HS-27A (cell line): ENCODE measurements at places on chromosomes 7 and 10.

DNA sequence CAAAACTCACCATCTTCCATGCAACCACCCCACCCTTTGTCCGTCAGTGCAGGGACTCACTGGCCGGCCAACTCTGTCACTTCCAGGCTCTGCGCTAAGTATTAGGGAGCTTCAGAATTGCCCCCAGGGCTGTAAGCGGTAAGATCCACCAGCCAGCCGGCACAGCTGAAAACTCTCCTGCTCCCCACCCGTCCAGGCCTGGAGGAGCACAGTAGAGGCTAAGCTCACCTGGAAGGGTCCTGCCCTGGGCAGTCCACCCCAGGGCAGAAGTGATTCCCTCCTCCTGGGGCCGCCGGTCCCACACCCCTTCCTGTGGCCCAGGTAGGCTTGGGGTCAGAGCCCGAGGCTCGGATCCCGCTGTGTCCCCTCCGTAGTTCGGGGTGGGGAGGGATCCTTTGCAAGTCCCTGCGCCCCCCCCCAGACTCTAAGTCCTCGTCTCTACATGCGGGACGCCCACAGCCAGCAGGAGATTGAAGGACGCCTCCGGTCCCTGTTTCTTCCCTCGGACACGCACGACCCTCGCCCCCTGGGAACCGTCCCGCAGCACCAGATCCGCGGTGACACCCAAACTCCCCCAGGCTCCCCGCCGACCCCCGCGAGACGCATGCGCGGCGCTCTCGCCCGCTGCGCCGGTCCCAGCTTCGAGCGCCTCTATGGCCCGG is 138.9 kb downstream of the ARHGAP22 start:
- no peak for DNase-seq

- DNase-seq = no peak
These were observed 727.8 kb downstream of the GRM8 start for GRCh38 chr7:126524967-126525366.

- no peak for DNase-seq
These were observed 325.2 kb downstream of the PRPF18 start for GRCh38 chr10:13911821-13912520.

- DNase-seq = no peak
These were observed 23.6 kb downstream of the ST8SIA6 start for GRCh38 chr10:17430647-17431355.

GRCh38 chr10:86261941-86262687 is 104.5 kb downstream of the GRID1 start:
- no peak for DNase-seq

GRCh38 chr7:129958643-129959470 is 6.1 kb upstream of the UBE2H start:
- DNase-seq = no peak

DNA sequence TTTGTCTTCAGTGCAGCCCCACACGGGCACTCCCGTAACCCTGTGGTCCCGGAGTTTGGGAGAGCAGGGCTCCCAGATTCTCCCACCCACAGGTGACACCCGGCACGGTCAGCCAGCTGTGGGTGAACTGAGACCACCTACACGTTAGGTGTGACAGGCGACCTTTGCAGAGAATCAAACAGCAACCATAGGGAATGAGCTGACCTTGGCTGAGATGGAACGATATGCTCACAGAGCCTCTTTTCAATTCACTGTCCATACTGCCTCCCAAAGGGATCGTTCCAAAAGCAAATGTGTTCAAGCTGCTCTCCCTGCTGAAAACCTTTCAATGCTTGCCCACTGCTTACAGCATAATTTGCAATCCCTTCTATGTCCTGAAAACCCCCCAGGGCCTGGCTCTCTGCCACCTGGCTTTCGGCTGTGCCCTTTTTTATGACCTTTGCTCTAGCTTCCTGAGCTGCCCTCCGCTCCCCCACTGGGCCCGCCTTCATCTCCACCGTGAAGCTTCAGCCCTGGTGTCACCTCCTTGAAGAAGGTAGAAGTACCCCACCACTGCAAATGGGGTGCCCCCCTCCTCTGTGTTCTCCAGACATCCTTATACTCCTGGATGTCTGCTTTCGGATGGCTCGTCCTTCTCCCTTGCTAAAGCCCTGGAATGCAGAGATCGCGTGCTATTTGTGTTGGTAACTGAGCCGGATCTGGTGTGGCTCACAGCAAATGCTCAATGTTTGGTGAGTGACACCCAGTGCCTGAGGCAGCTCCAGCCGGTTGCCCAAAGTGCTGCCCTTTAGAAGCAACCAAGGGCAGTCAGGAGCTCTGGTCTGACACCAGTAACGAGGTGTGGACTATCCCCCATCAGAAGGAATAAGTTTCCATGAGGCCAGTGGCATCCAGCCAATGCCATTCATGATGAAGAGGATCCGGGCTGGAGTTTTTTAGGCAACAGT is 90.4 kb downstream of the KIAA1549 start:
- no peak for DNase-seq

DNA sequence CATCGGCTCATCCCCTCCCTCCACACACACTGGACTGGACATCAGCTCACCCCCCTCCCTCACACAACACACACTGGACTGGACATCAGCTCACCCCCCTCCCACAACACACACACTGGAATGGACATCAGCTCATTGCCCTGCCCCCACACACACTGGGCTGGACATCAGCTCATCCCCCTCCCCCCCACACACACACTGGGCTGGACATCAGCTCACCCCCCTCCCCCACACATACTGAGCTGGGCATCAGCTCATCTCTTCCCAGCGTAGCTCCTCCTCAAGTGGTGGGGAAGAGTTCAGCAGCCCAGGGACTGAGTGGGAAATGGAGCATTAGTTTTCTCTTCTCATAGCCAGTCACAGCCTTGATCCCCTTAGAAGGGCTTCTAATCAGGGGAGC is 58.1 kb upstream of the WDR11 start:
- DNase-seq = no peak

DNA sequence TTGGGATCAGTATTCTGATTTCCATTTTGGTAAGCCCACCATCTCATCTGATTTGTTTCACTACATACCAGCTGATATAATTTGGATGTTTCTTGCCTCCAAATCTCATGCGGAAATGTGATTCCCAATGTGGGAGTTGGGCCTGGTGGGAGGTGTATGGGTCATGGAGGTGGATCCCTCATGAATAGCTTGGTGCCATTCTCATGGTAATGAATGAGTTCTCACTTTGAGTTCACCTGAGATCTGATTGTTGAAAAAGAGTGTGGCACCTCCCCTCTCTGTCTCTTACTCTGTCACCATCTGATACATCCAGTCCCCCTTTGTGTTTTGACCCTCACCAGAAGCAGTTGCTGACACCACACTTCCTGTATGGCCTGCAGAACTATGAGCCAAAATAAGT is 347.3 kb downstream of the ARL4A start:
- no peak for DNase-seq

DNA sequence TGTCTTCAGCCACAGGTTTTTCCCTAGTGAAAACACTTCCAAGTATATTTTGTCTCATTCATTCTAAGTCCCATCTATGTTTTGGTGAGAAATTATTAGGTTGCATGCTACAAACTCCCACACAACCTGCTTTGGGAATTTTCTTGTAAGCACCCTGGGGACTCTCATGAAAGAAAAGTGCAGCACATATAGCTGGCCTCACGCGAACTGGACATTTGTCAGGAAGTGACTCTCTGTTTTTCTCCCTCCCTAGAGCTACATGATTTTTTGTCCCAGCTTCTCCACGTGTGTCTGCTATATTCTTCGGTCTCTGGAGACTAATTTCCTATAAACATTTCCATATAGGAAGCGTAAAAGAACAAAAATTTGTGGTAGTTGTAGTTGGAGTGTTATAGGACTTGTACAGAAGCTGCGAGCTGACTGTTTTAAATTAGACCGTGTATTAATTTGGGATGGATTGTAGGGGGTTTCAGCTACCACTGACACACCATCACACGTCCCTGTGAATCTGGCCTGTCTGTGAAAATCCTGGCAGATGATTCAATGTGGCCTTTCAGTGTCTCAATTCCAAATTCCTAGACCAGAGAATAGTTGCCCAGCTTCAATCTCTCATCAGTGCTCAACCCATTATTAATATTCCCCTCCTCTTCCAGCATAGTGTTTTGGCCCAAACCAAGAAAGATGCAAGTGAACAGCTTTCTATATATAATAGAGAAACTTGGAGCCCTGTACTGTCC is 40.2 kb downstream of the ARL4A start:
- no peak for DNase-seq

DNA sequence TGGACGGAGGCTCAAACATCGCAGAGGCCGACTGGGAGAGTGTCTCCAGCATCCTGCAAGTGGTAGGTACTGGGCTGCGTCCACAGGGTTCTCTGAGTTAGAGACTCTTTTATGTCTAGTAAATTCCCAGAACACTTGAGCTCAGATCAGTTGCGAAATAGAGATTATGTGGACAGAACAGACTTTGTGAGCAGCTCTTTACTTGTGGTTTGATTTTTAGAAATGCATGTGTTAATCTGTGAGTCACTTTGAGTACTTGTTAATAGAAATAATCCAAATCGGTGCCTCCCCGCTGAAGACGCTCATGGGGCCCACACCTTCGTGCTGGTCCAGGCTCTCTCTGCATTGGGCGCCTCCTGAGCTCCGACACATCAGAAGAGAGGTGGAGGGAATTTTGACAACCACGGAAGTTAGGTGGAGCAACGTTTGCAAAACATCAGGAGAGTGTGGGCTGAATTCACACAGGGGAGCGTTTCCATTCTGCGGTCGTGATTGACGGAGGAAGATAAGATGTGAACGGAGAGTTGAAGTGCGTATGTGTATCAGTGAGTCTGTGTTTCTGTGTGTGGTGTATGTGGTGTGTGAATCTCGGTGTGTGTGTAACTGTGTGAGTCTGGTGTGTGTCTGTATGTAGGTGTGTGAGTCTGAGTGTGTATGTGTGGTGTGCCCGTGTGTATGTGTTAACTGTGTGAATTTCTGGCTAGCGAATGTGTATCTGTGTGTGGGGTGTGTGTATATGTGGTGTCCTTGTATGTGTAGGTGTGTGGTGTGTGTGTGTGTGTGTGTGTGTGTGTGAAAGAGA is 32.1 kb downstream of the PFKP start:
- no peak for DNase-seq

DNA sequence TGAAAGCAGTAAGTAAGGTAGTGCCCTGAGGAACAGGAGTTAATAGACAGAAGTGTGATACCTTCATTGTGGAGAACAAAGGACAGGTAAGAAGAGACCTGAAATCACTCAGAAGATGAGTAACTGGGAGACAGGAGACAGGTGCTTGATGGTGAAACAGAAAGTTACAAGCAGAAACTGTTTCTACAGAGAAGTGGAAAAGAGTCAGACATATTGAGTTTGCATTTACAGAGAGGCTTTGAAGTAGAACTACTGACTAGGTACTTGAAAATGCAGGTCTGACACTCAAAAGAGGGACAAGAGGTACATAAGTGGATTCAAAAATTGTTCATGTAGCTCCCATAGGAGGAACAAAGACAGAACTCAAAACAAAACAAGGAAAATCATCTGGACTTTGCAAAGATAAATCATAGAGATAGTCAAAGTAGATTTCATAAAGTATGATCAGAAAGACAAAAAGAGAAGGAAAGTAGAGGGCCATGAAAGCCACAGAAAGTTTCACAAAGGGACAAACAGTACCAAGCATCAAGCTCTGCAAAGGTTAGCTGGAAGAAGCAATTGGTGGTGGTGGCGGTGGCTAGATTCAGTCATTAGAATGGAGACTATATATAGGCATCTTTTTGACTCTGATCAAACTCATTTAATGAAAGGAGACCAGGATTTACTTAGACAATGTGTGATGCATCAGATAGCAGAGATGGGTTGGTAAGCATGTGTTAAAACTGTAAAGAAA is 198.4 kb downstream of the PCLO start:
- DNase-seq = no peak

- no peak for DNase-seq
These were observed 4.7 kb downstream of the TMEM236 start for GRCh38 chr10:17756557-17757217.

DNA sequence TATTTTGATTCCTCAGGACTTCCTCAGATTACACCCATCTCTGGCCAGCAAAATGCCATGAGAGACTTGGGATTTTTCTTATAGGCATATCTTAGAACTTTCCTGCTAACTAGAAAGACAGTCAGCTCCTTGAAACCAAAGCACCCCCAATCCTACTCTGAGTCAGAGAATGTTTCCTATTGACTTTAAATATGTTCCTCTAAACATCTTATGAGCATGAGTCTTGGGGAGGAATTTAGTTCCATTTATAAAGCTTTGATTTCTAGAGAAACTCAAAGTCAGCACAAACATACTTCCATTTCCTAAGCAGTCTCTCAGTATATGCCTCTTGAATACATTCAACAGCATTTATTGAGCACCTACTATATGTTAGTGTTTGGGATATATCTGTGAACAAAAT is 128.5 kb downstream of the INHBA start:
- no peak for DNase-seq

GRCh38 chr10:12717981-12718707 is 283.4 kb downstream of the CCDC3 start:
- DNase-seq = no peak

DNA sequence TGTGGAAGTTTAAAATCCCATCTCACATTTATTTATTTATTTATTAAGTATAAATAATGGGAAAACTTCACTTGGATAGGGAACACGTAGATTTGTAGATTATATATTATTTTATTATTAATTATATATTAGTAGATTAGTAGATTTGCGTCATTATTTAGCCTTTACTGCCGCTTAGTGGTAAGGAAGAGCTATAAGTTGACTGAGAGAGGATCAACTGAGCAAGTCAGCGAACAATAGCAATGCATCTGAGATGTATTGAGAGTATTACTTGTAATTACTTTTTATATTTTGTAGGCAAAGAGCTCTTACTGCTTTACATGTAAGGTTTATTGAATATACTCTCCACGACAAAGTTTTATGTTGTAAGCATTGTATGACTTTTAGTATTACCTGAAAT is 244.5 kb upstream of the ANKRD30A start:
- DNase-seq = no peak
